ENCODE measurements at places on chromosomes 3 and 15. TPM values are rescaled to one million over a fixed set of nuclear protein-coding genes. Genes with fewer than 3 reads are reported as not detected.

DNA sequence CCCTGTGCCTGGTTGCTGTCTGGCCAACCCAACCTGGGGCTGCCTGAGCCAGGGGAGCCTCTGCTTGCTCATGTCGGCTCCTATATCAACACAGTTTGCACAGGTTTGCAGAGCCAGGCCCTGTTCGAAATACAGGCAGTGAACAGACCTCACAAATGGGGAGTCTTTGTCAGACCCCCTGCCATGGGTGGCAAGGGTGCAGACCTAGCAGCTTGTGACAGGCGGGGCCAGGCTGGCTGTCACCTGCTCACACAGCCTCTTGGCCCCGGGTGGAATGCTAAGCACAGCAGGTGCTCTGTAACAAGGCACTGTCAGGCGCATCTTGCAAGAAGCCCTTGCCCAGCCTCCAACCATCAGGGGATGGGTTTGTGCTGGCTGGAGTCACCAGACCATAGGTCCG lies 47.3 kb downstream of the BDH1 start:
- no peak for DNase-seq

DNA sequence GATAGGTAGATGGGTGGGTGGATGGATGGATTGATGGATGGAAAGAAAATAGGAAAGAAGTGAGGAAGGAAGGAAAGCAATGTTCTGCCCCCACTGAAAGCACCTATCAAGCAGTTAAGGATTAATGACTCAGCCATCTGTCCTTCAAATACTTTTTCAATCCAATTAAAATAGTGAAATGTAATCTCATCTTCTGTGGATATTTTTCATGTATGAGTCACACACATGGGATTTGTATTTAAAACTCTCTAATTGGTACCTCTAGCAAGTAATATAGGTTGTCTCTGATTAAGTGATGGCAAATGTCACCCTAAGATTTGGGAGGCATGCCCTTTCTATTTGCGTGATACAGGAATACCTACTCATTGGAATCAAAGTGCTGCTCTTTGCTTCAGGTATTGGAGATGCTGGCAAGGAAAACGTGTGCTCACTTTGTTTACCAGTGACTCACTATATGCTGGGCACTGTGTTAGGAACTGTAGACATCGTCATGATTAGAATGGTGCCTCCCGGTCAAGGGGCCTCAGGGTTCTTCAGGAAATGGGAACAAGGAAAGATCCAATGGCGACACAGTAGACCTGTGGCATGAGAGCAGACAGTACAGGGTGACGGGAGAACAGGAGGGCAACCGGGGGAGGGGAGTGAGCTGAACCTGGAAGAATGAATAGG lies 230.1 kb downstream of the CLSTN2 start:
- no peak for DNase-seq

DNA sequence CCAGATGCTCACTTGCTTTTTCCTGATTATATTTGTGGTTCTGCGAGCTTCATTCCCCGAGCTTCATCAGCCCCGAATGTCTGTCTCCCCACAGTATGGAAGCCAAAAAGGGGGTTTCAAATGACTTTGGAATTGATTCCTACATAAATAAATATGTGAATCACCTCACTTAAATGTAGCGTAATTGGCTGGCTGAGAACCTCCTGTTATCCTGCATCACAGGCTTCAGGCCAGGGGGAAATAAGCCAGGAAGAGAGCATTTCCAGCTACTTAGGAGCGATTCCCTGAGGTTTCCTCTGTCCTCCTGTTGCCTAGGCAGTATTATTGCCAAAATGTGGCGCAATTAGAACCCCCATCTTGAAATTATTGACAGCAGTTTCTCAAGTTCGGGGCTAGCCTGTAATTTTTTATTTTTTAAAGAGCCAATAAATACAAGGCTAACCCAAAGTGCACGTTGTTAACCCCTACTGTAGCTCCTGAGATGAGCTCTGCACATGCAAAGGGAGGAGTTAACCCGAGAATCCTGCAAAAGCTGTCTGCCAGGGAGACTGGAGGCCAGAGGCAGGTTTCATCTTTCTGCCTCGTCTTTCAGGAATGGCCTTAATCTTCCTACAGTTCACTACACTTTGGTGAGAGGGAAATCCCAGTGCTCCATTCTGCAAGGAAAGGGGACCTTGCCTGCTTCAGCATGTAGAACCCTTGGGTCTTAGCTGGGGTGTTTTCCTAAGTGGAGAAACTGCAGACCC lies 148.2 kb downstream of the ADAMTS9 start:
- DNase-seq = peak; percentile 77

DNA sequence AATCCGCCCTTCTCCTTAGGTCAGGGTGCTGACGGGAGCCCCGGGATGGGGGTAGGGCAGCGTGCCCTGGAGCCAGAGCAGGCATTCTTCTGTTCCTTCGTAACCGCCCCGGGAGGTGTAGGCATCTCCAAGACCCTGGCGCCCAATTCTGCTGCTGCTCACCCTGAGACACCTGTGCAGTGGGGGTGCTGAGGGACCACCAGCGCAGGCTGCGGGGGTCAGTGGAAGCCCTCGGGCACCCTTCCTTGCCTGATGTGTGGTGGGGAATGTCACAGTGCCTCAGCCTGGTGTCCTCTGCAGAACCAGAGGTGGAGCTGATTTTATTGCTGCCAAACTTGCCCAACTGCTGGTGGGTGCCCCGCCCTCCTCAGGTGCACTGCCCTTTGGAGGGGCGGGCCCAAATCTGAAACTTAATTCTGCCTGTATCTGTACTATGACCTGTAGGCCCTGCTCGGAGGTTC lies 7.3 kb downstream of the CSK start:
- no peak for DNase-seq

- DNase-seq = peak; percentile 78
Measured at GRCh38 chr15:62491642-62492041, 326.6 kb upstream of the C2CD4B start.

DNA sequence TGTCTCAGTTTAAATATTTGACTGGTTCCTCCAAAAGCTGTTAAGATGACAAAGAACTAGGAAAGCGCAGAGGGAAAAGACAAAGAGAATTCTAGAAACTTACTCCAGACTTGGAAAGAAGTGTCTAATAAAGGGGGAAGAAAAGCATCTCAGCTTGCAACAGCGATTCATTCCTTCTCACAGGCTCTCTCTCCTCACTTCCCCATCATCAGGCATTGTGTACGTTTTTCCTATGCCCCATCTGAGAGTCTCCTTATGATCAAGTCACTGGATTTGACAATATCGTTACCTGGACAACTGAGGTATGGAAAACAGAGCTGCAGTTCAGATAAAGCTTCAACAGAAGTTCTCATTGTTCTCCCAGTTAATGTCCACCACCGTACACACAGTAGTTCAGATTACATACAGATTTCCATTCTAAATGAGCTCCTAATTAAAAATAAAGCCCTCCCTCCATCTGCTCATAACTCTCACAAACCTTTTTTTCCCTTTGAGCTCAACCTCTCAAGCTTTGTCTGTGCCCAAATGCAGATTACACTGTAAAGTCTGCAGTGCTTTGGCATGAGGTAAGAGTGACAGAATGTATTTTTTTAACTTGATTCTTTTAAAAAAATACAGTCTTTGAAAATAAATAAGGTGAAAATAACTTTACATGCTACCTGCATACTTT lies 254.4 kb upstream of the THBS1 start:
- DNase-seq = no peak

DNA sequence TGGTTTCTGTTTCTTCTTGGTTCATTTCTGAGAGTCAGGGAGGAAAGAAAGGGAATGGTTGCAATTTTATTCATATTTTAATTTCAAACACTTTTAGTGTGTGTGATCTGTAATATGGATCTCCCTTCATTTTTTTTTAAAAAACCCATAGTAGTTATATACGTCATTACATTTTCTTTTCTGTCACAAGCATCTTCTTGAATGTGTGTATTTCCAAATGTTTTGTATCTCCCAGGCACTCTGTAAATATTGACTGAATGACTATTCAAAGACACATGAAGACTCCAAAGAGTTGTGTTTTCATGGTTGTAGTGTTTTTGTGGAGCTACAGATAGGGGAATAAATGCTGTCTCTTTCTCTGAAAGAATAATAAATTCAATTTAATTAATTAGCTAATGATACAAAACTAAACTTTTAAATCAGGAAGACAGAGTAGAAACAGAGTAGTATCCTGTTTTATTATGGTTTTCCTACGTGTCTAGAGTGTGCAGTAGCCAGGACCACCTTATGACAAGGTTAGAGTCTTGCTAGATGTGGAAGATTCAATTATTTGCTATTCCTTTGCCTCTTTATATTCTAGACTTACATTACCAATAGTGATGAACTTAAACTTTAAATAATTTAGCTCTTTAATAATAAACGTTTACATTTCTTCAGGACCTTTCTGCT lies 35.5 kb downstream of the NECTIN3 start:
- peak; percentile 28 for DNase-seq

DNA sequence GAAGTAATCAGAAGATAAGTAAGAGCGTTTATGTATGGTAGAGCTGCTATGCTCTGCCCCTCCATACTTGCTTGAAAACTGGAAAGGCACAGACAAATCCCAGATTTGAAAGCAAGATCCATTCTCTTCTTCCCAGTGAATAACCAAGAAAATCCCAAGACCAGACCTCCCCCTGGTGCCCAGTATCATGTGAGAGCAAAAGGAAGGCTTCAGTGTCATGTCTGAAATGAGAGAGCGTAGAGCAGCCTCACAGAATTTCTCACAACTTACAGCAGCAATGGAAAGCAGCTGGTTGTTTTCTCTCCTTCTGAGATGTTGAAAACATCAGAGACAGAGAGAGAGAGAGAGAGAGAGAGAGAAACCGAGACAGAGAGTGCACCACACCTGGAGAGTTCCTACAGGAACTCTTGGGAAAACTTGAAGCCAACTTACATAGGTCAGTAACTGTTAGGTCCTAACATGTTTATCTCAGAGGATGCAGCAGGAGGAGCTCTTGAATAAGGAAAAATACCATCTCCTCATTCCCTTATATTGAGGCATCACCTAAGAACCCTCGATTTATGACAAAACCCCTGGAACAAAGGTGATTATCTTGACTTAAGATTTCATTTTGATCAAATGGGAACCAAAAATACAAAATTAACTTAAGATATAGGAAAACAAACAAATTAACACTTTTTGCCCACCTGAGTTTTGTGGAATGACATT lies 273.3 kb downstream of the NSUN3 start:
- peak; percentile 78 for DNase-seq

DNA sequence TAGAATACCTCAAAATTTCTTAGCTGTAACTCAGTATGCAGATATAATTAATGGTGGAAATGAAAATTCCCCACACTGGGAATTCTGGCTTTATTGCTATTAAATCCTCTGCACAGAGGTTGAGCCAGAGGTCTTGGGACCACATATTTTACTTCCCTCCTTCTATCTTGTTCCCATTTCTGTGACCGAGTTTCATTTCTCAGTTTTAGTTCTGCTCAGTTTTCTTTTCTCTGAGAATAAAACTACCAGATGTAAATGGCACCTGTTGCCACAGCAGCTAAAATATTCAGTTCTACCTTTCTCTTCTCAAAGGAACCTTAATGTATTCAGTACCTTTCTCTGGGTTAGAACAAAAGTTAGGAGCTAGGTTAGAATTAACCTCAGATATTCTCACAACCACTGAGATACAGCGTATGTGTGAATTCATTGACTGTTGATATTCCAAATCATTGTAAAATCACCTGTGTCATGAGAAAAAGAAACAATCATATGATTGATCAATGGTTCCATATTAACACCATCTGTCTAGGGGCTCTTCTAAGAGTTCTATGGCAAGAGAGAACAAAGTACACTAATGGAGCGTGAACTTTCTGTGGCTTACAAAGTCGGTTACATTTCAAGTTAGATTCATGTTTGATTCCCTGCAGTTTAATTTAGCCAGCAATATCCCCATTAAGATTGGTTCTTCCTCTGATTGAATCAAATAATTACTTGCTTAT lies 374.1 kb downstream of the EFHB start:
- DNase-seq = no peak

DNA sequence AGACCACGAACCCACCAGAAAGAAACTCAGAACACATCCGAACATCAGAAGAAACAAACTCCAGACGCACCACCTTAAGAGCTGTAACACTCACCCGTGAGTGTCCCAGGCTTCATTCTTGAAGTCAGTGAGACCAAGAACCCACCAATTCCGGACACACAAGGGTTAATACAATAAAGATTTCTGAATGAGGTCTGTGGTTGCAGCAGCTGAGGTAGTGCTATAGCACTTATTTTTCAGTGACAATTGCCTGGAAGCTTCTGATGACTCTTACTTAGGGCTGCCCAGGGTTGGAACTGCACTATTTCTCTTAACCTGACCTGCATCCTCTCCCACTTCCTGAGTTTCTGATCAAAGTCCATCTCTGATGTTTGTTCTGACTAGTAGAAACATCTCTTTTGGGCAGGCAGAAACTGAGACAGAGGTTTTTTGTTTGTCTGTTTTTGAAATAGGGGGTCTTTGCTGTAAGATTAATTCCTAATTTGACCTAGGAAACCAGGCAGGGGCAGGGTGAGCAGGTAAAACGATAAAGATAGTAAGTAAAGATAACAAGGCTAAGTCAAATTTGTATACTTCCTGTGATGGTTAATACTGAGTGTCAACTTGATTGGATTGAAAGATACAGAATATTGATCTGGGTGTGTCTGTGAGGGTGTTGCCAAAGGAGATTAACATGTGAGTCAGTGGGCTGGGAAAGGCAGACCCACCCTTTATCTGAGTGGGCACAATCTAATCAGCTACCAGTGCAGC lies 169.1 kb downstream of the GAP43 start:
- peak; percentile 80 for DNase-seq

DNA sequence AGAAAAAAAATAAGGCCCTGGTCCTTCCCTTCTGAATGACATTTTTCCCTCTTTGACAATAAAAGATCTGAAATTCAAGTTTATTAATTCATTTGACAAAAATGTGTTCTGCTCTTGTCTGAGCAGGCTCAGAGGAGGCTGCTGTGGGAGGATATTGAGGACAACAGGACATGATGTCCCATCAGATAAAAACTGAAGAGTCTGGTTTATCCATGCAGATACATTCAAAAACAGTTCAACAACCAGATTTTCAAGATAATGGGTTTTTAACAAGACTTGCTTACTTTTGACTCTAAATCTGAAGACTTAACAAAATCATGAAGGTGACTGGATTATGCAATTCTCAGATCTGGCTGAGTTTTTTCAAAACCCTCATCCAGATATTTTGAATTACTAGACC lies 36.9 kb upstream of the STRIT1 start:
- no peak for DNase-seq

The RBP2 gene
- polyA plus RNA-seq = not detected

The PARP6 gene
- polyA plus RNA-seq = 31.9 TPM

The KY gene
- polyA plus RNA-seq = 0.12 TPM

The IQCH gene
- 1.7 TPM for polyA plus RNA-seq

The TMF1 gene
- 27.5 TPM for polyA plus RNA-seq

The AMIGO3 gene
- not detected for polyA plus RNA-seq

The FRMD5 gene
- 4.8 TPM for polyA plus RNA-seq

The INKA1 gene
- polyA plus RNA-seq = 6.5 TPM

The PLSCR4 gene
- 27.4 TPM for polyA plus RNA-seq

The TRANK1 gene
- 9.1 TPM for polyA plus RNA-seq

The ZNF662 gene
- 1.2 TPM for polyA plus RNA-seq

The NOX5 gene
- polyA plus RNA-seq = 0.17 TPM

The SMARCC1 gene
- 23.6 TPM for polyA plus RNA-seq

The C2CD4B gene
- not detected for polyA plus RNA-seq

The ETV5 gene
- 23.1 TPM for polyA plus RNA-seq

All from fibroblast of lung (primary cell).